ENCODE measurements at places on chromosomes 6 and 20.

GRCh38 chr6:38773338-38773737 lies 58.2 kb downstream of the DNAH8 start:
- DNase-seq = no peak

- DNase-seq = no peak
Observed at GRCh38 chr6:125346201-125346925, 44.6 kb upstream of the HDDC2 start.

- DNase-seq = no peak
Observed at GRCh38 chr6:79861023-79861422, 86.3 kb downstream of the ELOVL4 start.

DNA sequence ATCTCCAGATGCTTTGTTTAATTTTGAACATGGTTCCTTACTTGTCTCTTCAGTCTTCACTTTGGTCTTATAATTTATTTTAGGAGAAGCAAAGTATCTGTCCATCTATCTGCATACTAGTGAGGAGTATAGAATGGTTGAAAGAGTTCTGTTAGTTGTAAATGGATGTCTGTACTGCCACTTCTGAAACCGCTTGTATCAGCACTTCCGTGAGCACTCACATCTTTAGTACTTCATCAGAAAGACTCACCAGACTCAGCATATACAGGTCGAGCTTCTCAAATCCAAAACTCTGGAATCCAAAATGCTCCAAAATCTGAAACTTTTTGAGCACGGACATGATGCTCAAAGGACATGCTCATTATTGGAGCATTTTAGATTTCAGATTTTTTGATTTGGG lies 142.0 kb upstream of the GLP1R start:
- no peak for DNase-seq

DNA sequence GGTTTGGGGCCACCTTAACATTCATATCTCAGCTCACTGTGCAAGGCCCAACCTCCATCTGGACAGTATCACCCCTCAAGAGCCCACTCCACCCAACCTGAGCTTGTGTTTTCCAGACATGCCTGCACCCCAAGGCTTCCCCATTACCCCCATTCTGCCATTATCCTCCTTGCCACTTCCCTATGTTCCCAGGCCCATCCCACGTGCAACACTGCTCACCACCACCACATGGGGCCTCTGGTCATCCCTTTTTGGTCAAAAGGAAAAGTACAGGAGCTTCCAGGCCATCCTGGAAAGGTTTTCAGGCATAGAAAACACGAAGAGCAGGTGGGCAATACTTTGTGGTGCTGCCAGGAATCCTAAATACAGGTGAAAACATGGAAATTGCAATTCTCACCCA lies 140.3 kb downstream of the SYNDIG1 start:
- no peak for DNase-seq

- no peak for DNase-seq
Observed at GRCh38 chr6:163888030-163888819, 473.7 kb downstream of the QKI start.

DNA sequence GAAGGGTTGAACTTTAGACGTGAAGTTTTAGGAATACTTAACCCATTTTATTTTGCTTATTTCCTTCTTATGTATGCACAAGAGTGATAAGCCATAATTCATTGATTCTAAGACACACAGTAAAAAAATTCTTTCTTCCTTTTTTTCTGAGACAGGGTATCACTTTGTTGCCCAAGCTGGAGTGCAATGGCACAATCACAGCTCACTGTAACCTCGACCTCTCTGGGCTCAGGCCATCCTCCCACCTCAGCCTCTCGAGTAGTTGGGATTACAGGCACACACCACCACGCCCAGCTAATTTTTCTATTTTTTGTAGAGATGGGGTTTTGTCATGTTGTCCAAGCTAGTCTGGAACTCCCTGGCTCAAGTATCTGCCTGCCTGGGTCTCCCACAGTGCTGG lies 116.6 kb upstream of the RNF24 start:
- DNase-seq = no peak

GRCh38 chr20:9993137-9993536 lies 41.6 kb upstream of the ANKEF1 start:
- no peak for DNase-seq

DNA sequence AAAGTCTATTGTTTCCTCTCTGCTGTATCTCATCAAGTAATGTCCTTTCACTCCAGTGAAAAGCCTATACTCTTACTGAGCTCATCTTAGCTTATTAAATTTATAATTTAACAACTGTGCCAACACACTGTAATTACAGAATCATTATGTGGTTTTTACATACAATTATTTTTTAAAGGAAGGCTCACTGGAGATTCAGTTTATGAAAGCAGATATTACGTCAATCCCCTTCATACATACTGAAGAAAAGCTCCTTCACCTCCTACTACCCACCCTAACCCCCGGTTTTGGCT lies 28.1 kb downstream of the ARHGAP18 start:
- DNase-seq = no peak

DNA sequence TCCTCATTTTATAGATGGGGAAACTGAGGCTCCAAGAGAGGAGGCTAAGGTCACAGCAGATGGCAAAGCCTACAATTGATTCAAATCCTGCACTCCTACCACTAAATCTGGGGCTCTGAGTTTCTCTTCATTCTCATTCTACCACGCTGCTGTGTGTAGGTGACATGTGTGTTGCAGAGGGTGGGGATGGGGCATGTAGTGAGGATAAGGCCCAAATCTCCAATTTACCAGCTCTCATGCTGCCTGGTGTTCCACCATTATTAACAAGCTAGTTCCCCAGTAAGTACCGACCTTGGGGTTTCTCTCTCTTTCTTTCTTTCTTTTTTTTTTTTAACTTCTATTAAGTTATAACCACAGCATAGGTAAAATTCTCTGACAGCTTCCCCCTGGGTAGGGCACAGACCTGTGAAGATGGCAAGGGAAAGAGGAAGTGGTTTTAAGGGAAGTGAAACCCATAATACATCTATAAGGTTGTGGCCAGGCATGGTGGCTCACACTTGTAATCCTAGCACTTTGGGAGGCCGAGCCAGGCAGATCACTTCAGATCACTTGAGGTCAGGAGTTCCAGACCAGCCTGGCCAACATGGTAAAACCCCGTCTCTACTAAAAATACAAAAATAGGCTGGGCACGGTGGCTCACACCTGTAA lies 13.0 kb upstream of the MATN4 start:
- no peak for DNase-seq

DNA sequence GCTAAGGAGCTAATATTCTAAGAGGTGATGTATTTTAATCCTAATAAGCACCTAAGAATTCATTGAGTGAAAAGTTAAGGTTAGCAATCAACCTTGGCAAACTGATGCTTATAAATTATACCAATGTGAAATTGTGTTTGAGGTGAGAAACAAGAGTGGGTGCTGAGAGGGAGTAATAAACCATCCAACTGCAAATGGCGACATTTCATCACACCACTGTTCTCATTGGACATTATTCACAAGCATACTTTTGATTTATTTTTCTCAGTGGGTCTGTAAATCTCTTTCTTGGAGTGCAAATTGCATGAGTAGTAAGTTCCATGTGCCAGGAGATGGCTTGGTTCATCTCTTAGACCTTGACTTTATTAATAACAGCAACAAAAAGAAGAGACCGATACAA lies 71.5 kb downstream of the BMP6 start:
- DNase-seq = no peak

DNA sequence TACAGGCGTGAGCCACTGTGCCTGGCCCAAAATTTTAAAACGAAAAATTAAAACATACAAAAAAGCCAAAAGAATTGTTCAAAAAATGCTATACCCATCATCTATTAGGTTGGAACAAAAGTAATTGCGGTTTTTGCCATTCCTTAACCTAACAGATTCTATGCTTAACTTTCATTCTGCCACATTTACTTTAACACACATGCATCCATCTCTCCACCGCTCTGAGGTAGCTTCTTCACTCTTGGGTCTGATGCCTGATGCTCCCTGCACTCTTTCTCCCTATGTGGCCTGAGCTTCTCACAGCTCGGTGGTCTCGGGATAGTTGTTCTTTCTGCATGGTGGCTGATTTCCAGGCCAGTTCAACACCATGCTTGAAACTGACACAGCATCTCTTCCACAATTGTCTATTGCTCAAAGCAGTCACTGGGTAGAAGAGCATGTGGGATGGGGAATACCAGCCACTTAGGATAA lies 4.7 kb upstream of the MANBAL start:
- no peak for DNase-seq

DNA sequence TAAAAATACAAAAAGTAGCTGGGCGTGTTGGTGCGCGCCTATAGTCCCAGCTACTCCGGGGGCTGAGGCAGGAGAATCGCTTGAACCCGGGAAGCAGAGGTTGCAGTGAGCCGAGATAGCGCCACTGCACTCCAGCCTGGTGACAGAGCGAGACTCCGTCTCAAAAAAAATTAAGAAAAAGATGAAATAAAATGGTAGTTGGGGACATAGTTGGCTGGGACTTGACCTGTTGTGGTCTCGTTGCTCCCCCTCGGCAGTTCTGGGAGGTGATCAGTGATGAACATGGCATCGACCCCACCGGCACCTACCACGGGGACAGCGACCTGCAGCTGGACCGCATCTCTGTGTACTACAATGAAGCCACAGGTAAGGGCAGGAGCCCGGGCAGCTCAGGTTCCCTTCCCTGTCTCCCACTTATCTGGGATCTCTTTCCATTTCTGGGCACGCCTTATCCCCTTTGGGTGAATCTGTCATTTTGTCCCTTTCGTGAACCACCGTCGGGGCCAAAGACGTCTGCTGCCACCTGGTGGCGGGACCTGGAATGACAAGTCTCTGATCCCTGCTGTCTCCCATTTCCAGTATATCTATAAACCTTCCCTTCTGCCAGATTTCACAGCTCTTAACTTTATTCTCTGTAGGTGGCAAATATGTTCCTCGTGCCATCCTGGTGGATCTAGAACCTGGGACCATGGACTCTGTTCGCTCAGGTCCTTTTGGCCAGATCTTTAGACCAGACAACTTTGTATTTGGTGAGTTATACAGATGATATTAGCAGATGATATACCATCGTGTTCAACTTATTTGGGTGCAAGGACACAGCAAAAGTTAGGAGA lies 2.3 kb downstream of the TUBB start:
- DNase-seq = peak; percentile 84

DNA sequence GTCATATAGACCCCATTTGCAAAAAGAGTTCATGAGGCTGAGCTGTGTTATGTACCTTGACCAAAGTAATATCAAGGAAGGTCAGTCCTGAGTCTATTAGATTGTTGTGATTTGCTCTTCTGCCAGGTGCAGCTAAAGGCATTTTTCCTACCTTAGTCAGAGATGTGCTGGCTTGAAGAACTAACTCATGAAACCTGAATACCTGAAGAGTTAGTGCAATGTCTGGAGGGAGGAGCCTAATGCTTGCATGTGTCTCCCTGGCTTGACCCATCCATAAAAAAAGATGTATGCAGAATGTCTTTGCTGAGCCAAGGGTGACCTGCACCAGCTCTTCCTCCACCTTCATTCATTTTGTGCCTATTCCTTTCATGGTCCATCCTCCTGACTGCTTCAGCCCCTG lies 742.0 kb downstream of the KIF16B start:
- no peak for DNase-seq

GRCh38 chr20:8155812-8156211 lies 23.7 kb downstream of the PLCB1 start:
- no peak for DNase-seq

GRCh38 chr20:23434521-23435313 lies 4.8 kb upstream of the CSTL1 start:
- no peak for DNase-seq

DNA sequence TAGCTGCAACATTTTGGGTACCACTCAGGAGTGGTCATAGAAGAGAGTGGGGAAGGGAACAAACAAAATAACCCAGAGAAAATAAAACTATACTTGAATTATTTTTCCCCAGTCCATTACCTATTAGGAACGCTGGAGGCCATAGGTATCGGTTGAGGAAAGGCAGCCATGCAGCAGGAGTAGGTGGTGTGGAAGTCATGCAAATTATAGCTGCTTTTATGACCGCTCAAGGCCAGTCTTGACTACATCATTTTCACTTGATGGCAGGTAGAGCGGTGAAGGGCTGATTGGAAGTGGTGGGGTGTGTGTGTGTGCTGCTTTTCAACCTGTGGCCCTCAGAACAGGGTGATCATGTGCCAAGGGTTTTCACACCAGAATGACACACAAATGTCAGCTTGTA lies 36.5 kb upstream of the KIF13A start:
- DNase-seq = no peak

GRCh38 chr20:44792796-44793195 lies 17.6 kb downstream of the RIMS4 start:
- no peak for DNase-seq

DNA sequence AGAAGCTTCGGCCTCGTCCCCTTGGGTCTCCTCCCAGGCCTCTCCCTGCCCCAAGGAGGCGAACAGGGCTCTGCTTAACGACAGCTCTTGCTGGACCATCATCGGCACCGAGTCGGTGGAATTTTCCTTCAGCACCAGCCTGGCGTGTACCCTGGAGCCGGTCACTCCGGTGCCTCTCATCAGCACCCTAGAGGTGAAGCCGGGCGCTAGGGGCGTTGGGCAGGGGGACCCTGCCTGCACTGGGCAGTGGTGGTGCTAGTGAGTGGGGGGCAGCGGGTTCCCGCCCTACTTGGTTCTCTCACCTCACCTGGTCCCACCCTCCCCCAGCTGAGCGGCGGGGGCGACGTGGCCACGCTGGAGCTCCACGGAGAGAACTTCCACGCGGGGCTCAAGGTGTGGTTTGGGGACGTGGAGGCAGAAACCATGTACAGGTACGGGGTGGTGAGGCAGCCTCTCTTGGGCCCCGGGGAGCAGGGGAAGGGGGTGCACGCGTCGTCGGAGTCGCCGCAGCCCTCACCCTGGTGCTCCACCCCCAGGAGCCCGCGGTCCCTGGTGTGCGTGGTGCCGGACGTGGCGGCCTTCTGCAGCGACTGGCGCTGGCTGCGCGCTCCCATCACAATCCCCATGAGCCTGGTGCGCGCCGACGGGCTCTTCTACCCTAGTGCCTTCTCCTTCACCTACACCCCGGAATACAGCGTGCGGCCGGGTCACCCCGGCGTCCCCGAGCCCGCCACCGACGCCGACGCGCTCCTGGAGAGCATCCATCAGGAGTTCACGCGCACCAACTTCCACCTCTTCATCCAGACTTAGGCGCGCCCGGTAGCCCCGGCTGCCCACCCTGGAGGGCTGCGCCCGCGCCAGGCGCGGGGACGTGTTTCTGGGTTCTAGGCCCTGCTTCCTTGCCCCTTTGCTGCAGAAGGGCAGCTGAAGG lies 8.3 kb upstream of the MATN4 start:
- DNase-seq = no peak

- no peak for DNase-seq
Observed at GRCh38 chr6:127737768-127738167, 160.8 kb downstream of the C6orf58 start.
